ENCODE measurements at places on chromosomes 2 and 18.

DNA sequence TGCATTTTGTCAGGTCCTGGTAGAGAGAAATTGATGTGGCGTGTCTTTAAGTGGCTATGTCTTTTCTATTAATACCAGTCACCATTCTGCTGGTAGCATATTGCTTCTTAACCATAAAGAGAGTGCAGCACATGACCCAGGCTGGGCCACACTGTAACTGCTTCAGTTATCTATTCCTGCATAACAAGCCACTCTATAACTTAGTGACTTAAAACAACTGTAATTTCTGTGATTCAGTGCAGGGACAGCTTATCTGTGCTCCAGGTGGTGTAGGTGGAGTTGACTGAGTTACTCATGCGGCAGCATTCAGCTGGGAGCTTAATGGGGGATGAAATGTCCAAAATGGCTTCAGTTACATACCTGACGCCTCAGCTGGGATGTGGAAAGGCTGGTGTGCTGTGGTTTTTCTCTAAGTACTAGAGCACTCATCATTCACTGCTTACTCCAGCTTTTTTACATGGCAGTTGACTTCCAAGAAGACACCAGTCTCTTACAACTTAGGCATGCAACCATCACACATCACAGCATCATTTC is 742.4 kb downstream of the SATB2 start:
- no peak for DNase-seq

DNA sequence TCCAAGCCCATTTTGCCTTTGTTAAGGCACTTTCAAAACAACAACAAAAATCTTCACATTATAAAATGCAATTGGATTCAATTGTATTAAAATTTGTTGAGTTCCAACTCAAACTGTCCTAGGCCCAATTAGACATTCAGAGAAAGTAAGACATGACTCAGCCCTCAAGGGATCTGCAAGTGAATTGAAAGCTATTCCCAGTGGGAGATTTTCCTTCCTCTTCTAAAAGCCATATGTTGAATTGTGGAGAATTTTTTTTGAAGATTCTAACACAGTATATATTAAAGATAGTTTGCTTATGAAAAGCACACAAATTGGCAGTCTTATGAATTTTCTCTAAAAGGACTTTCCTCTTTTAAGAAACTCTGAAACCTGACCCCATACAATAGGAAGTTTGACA is 268.0 kb upstream of the PARD3B start:
- DNase-seq = no peak

DNA sequence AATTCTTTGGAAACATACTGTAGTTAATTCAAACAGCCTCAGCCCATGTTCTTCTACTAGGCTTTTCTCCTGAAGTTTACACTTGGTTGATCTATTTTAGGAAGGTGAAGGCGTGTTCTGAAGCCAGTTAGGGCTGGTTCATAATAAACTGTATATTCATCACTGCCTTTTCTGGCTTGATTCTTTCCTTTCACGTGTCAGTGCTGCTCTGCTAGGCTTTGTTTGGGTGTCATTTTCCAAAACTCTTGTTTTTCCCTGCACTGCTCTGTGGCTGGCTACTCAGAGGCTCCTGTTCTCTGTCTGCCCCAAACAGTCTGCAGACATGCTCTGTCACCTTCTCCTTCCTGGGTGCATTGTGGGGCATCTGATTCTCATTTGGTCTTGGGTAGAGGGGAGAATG is 136.1 kb downstream of the PARD3B start:
- no peak for DNase-seq

DNA sequence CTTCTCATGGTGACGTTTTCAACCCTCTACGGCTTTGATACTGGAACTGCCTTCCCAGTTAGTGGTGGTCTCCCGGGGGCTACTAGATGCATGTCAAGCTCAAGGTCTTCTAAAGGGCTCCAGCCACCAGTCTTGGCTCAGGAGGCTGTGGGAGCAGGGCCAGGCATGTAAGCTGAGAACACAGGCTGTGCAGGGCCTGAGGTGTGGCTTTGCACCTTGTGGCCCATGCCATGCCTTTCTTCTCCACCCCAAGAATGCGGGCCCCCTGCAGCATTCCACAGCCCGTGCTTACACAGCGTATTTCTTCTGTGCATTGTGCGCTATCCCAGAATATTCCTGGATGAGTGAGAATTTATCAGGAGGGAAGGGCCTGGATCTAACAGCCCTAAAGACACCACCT is 144.9 kb downstream of the SEPTIN10 start:
- DNase-seq = no peak

DNA sequence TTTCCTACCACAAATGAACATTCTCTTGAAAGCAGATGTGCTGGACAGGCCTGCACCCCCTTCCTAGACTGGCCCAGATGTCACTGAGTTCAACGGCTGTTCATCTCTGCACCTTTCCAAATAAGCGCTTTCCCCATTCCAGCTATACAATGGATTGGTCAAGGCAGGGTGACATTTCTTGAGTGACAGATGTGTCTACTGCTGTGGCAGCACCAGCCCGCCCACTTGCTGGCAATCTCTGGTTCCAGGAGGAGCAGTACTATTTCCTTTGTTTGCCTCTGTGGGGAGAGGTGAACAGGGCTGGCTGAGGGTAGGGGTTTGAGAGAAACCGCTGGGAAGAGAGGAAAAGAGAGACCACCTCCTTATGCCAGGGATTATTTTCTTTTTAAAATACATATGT is 269.5 kb upstream of the POU3F3 start:
- no peak for DNase-seq

DNA sequence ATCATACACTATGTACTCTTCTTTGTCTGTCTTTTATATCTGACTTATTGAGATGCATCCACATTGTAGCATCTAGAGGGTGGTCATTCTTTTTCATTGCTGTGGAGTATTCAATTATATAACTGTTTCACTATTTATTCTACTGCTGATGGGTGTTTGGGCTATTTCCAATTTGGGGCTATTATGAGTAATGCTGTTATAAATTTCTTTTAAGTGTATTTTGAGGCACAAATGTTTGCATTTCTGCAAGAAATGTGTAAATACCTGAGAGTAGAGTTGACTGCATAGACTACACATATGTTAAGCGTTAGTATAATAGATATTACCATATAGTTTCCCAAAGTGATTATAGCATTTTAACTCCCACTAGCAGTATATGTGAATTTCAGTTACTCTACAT is 26.9 kb upstream of the PPP1R1C start:
- no peak for DNase-seq

DNA sequence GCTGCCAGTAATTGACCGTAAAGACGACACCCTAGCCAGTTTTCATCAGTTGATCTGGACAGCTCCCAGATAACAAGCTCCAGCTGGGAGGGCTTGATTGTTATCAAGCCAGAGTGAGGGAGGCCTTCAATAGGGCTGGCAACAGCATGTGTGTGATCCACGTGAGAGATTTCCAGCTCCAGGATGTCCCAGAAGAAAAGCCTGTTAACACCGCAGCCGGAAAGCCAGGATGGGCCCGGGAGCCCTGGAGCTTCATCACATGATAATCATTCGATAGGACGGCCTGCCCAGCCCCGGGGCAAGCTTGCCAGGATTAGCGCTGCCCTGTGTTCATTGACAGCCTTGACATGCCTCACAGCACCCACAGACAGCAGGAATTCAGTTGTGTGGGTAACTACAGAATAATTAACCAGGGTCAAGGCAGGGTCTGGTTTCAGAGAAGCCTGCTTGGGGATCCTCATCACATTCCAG is 182.5 kb downstream of the C1D start:
- no peak for DNase-seq

DNA sequence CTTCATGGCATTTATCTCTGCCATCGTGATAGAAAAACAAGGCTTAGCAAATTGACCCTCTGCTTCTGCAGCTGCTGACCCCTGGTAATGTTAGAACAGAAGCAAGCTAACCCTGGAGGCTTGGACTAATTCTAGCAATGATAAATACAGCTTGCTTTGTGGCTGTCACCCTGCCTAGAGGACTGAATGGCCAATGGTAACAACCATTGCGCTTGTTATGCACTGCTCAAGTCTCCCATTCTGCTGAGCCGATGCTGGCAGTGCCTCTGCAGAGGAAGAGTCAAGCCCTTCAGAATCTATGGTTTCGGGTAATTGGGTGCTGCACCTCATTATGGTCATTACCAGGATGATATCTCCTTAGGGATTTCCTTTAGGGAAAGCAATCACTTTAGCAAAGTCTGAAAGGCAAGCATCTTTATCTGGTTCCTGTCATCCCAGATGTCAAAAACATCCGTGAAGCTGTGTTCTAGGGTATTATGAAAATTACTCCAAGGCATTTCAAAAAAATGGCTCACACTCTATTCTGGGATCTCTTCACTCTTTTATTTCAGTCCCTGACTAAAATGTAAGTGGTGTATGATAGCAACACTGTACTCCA is 186.8 kb upstream of the DLGAP1 start:
- DNase-seq = no peak

- DNase-seq = no peak
Observed at GRCh38 chr18:64419156-64419555, 270.3 kb upstream of the LINC00305 start.

GRCh38 chr2:219722276-219722879 is 94.9 kb downstream of the SLC4A3 start:
- DNase-seq = no peak

GRCh38 chr2:14907014-14907612 is 274.6 kb downstream of the LRATD1 start:
- DNase-seq = no peak

- no peak for DNase-seq
Observed at GRCh38 chr2:237661799-237662328, 34.5 kb downstream of the LRRFIP1 start.

DNA sequence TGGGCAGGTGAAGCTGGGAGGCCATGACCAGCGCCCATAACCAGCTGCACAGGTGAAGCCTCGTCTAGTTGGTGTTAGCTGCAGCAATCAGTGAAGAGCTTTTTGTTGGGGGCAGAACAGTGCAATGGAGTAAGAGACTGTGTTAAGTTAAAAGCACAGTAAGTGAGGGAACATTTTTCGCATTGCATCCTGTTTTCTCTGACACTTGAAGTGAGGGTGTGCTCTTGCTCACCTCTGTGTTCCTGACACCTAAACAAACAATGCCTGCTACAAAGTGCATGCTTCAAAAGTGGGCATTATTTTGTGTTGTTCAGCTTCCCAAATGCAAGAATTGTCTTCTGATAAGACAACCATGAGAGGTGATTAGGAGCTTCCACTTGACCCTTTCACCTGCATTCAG is 324.0 kb upstream of the ACVR2A start:
- DNase-seq = no peak

GRCh38 chr2:71950256-71951082 is 197.2 kb downstream of the CYP26B1 start:
- no peak for DNase-seq

DNA sequence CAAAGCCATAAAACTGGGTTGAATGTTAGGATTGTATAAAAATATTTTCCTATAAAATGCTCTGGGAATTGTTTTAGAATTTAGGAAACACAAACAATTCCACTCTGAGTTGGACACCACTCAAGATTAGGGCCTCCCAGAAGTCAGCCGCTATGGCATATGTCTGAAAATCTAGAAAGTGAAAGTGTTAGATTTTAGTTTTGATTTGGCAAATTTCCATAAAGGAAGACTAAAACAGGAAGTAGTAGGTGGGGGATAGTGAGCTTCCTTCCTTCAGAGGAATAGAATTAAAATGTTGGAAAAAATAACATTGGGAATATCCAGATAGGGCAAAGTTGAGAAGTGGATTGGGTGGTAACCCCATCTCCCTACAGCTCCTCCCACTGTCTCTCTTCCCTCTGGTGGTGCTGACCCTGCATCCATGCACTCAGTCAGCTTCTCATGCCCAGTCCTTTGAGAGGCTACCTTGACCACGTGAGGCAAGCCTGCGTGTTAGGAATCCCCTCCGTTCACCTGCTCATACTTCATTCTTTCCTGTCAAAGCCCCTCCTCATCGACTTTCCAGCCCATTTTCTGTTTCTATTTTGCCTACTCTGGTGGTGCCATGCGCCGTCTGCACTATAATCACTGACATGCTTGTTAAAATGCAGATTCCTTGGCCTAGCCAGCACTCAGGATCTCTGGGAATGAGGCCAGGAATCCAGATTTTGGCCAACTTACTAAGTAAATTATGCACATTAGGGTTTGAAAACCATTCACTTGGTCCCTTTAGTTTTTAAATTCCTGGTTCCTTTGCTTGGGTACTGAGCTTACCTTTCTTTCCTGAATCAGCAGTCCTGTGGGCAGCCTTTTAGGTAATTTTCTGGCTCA is 83.5 kb downstream of the POLE4 start:
- no peak for DNase-seq

DNA sequence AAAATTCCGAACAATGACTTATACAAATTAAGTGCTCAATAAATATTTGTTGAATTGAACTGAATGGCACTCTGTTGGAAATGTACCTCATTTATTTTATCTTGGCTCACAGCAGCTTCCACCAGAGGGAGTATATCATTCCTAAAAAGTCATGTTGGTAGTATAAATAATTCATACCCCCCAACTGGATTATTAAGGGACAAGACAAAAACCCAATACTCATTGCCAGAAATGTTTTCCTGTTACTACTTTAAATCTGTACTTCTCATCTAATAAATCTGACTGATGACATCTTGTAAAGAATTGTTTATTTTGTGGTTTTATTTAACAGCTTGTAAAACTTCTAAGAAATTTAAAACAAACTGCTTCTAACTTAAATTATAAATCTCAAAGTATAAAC is 163.9 kb downstream of the CDH2 start:
- DNase-seq = no peak

GRCh38 chr2:171810422-171811244 is 83.4 kb downstream of the SLC25A12 start:
- no peak for DNase-seq

DNA sequence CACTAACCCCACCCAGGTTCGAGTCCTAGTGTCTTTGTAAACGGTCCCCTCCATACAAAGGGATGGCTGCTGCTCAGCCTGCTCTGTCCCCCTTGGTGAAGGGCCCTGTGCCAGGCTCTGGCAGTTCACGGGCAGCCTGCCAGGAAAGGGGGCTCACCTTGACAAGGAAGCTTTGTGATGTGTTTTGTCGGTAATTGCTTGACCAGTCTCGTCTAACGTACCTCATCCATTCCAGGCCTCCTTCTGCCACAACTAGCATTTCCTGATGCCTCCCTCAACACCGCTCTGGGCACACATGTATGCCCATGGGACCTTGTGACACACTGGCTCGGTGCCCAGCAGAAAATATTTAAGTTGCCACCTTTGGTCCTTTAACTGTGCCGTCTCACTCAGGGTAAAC is 171.9 kb downstream of the KLHL29 start:
- DNase-seq = no peak

DNA sequence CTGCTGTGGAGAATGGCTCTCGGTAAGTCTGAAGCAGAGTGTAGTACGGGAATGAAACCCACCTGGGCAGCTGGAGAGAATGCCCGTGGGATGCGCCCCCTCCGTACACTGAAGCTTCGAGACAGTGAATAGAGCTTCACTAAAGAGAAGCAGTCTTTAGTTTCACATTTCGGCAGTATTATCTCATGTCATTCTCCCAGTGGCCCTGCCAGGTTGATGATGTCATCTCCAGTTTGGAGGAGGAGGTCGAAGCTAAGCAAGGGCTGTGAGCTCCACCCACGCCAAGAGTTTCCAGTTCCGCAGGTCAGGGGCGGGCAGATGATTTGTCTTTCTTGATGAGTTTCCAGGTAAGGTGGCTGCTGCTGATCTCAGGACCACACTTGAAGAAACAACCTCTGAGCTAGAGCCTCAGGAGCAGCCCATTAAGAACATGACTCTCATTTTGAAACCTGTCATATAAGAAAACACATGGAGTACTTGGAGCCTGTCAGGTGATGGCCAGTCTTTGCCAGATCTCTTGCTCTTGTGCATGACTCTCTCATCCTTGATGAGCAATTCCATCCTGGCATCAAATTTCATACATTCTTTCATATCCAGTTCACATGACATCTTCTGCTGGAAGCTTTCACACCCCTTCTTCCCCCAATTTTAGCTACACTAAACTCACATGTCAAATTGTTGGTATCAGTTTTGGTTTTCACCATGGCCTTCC is 475.0 kb downstream of the RNF144A start:
- no peak for DNase-seq

- DNase-seq = no peak
Observed at GRCh38 chr2:185472574-185472973, 266.0 kb upstream of the FSIP2 start.

Measured in amygdala (tissue), 56 donors.